Activated T-cell treated with anti-CD3 and anti-CD28 coated beads, Interleukin-2, amount 50 U/mL, for 72 hours (primary cell): ENCODE measurements at places on chromosomes 7 and 10. TPM values are rescaled to one million over a fixed set of nuclear protein-coding genes. Genes with fewer than 3 reads are reported as not detected.

DNA sequence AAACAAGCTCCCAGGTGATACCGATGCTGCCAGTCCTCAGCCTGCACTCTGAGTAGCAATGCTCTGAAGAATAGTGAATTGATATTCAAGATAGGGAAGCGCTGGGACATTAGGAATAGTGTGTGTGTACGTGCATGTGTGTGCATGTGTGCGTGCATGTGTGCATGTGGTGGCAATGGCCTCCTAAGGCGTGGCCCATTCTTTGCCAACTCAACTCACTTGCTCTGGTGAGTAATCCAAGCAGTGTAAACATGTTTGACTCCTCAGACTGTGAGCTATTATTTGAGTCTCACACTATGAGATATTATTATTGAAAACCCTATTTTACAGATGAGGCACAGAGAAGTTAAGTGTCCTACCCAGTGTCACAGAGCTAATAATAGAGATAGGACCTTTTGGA lies 186.6 kb downstream of the RAB11FIP2 start:
- DNase-seq = no peak

GRCh38 chr10:5888351-5888750 lies 1.3 kb downstream of the ANKRD16 start:
- DNase-seq = no peak

GRCh38 chr7:497346-497745 lies 22.3 kb downstream of the PDGFA start:
- DNase-seq = no peak

- DNase-seq = no peak
These were observed 15.4 kb downstream of the CLCN1 start for GRCh38 chr7:143331179-143331801.

- no peak for DNase-seq
These were observed 148.7 kb downstream of the SPAG6 start for GRCh38 chr10:22494007-22494406.

GRCh38 chr7:142439739-142440138 lies 181.9 kb upstream of the PRSS58 start:
- DNase-seq = no peak

DNA sequence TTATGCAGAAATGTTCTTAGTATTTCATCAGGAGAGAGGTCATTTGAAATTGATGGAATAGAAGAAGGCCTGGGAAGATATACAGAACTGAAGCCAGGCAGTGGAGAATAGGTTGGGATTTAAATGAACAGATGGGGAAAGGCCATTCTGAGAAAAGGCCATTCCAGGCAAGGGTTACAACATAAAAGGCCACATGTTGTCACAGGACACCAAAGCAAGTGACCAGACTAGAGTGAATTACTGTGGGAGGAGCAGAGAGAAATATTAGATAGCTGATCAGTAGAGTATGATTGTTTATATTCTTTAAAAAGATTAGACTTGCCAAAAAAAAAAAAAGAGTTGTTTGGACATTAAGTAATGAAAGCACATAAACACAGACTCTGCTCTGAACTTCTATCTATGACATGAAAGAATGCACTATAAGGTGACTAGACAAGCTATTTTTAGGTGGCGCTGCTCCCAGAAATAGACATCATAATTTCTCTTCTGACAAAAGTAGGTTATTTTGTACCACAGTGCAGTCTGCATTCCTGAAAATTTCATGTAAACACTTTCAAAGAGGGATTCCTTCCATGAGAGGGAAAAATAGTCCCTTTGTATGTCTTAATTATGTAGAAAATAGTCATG lies 55.2 kb upstream of the DKK1 start:
- no peak for DNase-seq

GRCh38 chr7:28516390-28517172 lies 104.3 kb downstream of the CREB5 start:
- no peak for DNase-seq

- no peak for DNase-seq
These were observed 44.1 kb downstream of the BAMBI start for GRCh38 chr10:28721318-28721951.

DNA sequence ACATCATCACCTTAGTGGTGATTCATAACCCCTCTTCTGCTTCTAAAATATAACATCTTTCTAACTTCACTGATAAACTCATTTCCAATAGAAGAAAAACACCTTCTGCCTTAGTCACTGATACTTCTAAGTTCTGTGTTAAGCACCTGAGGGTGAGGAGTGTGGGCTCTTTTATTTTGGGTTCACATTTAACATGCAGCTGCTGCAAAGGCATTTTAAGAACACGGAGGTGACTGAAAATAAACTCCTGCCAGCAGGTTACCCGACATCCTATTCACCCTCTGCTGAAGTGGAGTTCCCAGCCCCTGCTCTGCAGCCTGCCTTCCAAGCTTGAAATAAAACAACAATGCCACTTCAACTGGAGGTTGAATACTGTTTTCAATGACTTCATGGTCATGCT lies 202.9 kb upstream of the PLXNA4 start:
- no peak for DNase-seq

The LIPM gene
- total RNA-seq = not detected

The RET gene
- 0.29 TPM for total RNA-seq

The GIMAP1 gene
- total RNA-seq = 9.3 TPM

The CCDC172 gene
- total RNA-seq = not detected

The FAM131B gene
- total RNA-seq = 3.1 TPM
